ENCODE measurements at places on chromosomes 2 and 18. TPM values are rescaled to one million over a fixed set of nuclear protein-coding genes. Genes with fewer than 3 reads are reported as not detected.

SIGLEC15 gene
- 1.0 TPM for total RNA-seq

SLC40A1 gene
- 2.3 TPM for total RNA-seq

MTX2 gene
- total RNA-seq = 29.1 TPM

CYS1 gene
- total RNA-seq = 0.39 TPM

NR4A2 gene
- 57.6 TPM for total RNA-seq
